Vagina (tissue), 2 donors: ENCODE measurements at places on chromosomes 2 and 18. TPM values are rescaled to one million over a fixed set of nuclear protein-coding genes. Genes with fewer than 3 reads are reported as not detected.
A peak's percentile ranks its signal among the peaks of the same experiment; 100 is the strongest.

The FAHD2B gene
- 28.2 TPM for total RNA-seq

- H3K27ac ChIP-seq, result no peak within 1 kb of the TSS
- DNase-seq, result no peak
- peaks cover 22% of the 10 kb centered on the region for H3K27me3 ChIP-seq
- H3K36me3 ChIP-seq, result no peaks in the 10 kb centered on the region
- peaks cover 29% of the 10 kb centered on the region for H3K4me1 ChIP-seq
Observed at GRCh38 chr2:181680055-181680936, at the start of gene NEUROD1. Gene NEUROD1 (minus strand): TSS chr2:181680517. CDS start chr2:181678860, 1,657 bp downstream.

- H3K27me3 ChIP-seq, result no peaks in the 10 kb centered on the region
- H3K4me1 ChIP-seq, result no peaks in the 10 kb centered on the region
- no peak overlapping the region for H3K27ac ChIP-seq
- H3K4me3 ChIP-seq, result no peak overlapping the region
Observed at GRCh38 chr18:58520969-58521368, 107.9 kb downstream of the ALPK2 start.

GRCh38 chr2:66364495-66365333, 70.2 kb upstream of the MEIS1 start:
- H3K36me3 ChIP-seq, result no peaks in the 10 kb centered on the region

The EEF1B2 gene
- 353 TPM for total RNA-seq

The PSMG2 gene
- 56.2 TPM for total RNA-seq

GRCh38 chr2:207255565-207256470, 90.1 kb upstream of the KLF7 start:
- no peaks in the 10 kb centered on the region for H3K27me3 ChIP-seq
- H3K4me1 ChIP-seq, result peaks cover 26% of the 10 kb centered on the region
- H3K4me3 ChIP-seq, result no peak overlapping the region

The GAL3ST2 gene
- 0.98 TPM for total RNA-seq

DNA sequence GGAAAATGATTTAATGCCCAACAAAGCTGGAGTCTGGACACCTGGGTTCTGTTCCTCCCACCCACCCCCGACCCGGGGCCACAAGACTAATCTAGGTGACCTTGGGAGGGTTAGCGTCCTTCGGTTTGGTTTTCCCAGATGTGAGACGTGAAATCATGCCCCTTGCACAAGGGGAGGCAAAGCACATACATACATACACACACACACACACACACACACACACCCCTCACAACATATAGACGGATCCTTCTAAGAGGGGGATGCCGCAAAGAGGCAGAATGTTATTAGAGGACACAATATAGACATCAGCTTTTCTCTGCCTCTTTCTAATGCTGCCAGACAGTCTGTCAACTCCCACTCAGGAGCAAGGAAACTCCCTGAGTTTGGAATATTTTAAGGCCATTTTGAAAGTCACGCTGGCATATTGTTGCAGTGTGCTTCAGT, 616 bp upstream of the RBMS1 start:
- H3K4me1 ChIP-seq, result peaks cover 12% of the 10 kb centered on the region
- no peaks in the 10 kb centered on the region for H3K36me3 ChIP-seq
- H3K27ac ChIP-seq, result peak overlapping the region; percentile 95
- H3K27me3 ChIP-seq, result no peaks in the 10 kb centered on the region

GRCh38 chr18:59159986-59160385, 20.3 kb downstream of the SEC11C start:
- no peaks in the 10 kb centered on the region for H3K4me1 ChIP-seq
- no peak for DNase-seq
- H3K36me3 ChIP-seq, result peaks cover 9% of the 10 kb centered on the region
- H3K27ac ChIP-seq, result no peak overlapping the region
- H3K4me3 ChIP-seq, result no peak overlapping the region

GRCh38 chr2:205629091-205629776, 53.1 kb upstream of the NRP2 start:
- DNase-seq, result no peak
- no peaks in the 10 kb centered on the region for H3K4me1 ChIP-seq
- no peak overlapping the region for H3K27ac ChIP-seq
- H3K27me3 ChIP-seq, result no peaks in the 10 kb centered on the region
- H3K36me3 ChIP-seq, result no peaks in the 10 kb centered on the region
- no peak overlapping the region for H3K4me3 ChIP-seq

The NEU2 gene
- total RNA-seq, result not detected

The SULT1C4 gene
- total RNA-seq, result 8.8 TPM

The GAD1 gene
- not detected for total RNA-seq

The GKN2 gene
- total RNA-seq, result not detected

The HPCAL1 gene
- total RNA-seq, result 43.7 TPM

GRCh38 chr2:174835797-174836255, 71.6 kb upstream of the CHRNA1 start:
- no peaks in the 10 kb centered on the region for H3K27me3 ChIP-seq
- H3K36me3 ChIP-seq, result no peaks in the 10 kb centered on the region
- DNase-seq, result no peak
- H3K4me3 ChIP-seq, result no peak overlapping the region
- no peaks in the 10 kb centered on the region for H3K4me1 ChIP-seq

The STPG4 gene
- 2.9 TPM for total RNA-seq

The CRYGD gene
- not detected for total RNA-seq
